ENCODE measurements at places on chromosomes 5 and 9. TPM values are rescaled to one million over a fixed set of nuclear protein-coding genes. Genes with fewer than 3 reads are reported as not detected.

DNA sequence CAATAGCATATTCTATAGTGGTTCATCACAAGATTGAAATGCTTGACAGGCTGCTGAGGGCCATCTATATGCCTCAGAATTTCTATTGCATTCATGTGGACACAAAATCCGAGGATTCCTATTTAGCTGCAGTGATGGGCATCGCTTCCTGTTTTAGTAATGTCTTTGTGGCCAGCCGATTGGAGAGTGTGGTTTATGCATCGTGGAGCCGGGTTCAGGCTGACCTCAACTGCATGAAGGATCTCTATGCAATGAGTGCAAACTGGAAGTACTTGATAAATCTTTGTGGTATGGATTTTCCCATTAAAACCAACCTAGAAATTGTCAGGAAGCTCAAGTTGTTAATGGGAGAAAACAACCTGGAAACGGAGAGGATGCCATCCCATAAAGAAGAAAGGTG, 43.8 kb downstream of the GCNT1 start:
- no peak for DNase-seq

GRCh38 chr9:120387257-120388002, 192.5 kb downstream of the CDK5RAP2 start:
- no peak for DNase-seq

DNA sequence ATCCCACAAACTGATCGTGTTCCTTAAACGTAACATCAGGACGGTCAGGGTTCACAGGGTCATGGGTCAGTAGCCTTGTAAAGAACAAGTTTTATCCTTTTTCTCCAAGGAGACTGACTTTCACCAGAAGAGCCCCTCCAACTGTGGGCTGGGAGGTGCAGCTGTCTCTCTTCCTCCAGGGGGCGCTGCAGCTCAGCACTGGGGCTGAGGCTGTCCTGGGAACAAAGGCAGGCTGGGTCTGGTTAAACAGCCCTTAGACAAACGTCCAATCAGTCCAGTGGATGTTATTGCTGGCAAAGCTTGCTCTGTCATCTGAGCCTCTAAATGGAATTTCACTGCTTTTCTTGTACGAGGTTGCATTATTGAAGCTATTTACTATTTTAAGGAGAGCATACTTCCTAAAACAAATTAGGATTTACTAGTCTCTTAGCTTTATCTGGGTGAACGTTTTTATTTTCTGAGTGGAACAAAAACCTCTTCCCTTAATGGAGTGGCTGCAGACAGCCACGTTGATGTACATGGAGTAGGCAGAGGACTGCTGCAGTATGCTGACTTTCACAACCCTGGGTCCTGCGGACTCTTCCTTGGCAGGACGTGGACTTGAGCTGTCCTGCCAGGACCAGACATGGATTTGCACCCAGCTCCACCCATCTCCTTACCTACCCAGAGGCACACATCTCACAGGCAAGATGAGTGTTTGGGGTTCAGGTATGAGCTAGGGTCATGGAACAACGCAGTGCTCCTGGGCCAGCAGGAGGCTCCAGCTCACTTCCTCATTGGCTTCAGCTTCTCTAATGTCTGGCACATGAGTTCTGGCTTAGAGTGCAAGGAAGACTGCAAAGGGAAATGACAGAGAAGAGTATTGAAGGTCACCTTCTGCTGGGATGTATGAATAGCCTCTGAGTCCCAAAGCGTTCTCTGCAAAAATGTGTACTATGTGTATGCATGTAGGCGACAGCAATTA, 7.8 kb downstream of the EXOSC2 start:
- peak; percentile 86 for DNase-seq

DNA sequence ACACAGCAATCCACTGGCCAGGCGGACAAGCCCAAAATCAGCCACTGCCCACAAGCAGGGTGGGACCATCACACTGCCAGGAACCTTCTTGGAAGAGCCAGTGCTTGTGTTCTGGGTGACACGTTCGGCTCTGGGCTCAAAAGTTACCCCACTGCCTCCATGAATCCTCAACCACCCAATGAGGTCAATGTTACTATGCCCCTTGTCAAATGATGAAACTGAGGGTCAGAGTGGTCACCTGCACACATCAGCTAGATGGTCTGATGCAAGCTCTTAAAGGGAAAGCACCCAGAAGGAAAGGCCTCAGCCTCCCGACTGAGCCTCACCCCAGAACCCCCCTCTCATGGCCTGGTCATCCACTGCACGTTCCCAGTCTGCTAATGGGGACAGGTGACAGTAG, 114.8 kb downstream of the VAV2 start:
- DNase-seq: no peak

- no peak for DNase-seq
These were observed 14.4 kb upstream of the SPINK4 start for GRCh38 chr9:33225319-33226147.

DNA sequence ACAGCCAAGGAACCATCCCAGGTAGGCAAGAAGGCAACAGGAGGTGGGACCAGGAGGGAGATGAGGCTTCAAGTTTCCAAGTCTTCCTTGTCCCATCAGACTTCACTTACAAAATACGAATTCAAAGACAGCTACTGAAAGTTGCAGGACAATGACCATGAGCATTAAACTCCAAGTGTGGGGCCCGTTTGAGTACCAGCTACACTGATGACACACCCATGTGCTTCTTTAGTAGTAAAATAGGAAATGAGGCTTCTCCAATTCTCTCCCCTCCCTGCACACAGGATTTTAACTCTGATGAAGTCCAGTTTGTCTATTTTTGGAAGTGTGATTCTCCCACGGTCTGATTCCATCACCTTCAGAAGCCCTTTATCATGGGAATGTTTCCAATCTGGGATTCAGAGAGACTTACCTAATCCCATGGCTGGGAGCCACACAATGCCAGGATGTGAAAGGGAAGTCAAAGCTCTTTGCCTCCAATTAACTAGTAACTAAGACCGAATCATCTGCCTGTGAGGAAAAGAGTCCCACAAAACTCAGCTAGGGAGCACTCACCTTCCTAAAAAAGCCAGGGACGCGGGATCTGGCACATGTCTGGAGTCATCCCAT, 222.8 kb upstream of the MSX2 start:
- no peak for DNase-seq

GRCh38 chr5:147287110-147287509, 52.3 kb downstream of the STK32A start:
- DNase-seq: no peak

DNA sequence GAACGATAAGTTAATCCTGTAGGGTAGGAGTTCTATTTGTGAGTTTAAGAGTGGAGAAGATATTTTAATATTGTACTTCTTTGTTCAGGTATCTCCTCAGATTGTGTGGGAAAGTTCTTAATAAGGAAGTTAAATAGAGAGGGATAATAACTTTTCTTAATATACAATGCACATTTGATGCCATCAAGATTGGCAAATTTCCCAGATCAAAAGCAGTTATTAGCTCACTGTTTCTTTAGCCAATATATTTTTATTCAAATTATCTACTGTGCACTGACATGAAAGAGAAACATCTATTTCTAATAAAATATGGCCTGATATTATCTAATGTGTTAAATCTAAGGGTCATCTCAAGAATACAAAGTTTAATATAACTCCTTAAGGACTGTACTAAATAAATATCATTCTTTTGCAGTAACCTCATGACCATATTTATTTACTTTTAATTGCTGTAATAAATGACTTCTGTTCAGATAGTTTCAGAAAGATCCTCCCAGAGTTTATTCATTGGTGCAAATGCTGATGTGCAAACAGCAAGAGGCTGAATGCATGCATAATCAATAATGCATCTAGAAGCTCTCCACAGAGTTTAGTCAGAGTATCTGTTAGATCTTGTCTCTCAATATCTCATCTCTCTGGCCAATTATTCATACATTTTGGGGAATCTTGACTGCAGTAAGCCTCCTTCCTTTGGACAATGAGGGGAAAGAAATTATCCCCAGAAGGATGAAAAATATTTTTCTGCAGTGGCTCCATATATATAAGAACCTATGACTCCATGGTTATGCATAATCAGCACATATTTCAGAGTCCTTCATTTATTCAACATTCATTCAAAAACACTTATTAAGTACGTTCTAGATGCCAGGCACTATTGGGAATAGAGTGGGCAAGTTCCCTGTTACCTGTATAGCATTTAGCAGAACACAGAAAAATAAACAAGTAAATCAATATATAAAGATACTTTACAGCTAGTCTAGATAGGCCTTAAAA, 85.3 kb downstream of the SPATA31D1 start:
- DNase-seq: no peak

DNA sequence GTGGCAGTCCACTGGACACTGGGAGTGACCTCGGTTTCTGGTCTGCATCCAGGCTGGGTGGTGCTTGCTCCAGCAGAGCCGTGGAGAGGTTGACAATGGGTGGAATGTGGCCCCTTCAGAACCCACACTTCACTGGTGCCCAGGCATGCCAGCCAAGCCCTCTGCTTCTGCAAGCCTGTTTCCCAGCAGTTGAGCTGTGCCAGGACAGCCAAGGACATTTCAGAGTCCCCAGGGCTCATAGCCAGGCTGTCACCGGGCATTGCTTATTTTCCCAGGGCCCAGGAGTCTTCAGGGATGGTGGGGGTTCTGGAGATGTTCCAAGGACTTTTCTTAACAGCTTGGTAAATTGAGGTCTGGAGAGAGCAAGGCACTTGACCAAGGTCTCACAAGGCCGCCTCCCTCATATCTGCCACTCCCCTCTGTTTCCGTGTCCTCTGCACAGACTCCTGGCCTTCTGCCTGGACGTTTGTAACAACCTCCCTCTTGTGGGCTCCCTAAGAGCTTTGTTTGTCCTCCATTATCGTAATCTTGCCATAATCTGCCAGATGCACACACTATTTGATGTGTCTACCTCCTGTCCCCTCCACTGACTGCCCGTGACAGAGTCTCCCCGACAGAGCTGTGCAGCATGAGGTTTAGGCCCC, 3.8 kb upstream of the NDST1 start:
- DNase-seq: no peak

DNA sequence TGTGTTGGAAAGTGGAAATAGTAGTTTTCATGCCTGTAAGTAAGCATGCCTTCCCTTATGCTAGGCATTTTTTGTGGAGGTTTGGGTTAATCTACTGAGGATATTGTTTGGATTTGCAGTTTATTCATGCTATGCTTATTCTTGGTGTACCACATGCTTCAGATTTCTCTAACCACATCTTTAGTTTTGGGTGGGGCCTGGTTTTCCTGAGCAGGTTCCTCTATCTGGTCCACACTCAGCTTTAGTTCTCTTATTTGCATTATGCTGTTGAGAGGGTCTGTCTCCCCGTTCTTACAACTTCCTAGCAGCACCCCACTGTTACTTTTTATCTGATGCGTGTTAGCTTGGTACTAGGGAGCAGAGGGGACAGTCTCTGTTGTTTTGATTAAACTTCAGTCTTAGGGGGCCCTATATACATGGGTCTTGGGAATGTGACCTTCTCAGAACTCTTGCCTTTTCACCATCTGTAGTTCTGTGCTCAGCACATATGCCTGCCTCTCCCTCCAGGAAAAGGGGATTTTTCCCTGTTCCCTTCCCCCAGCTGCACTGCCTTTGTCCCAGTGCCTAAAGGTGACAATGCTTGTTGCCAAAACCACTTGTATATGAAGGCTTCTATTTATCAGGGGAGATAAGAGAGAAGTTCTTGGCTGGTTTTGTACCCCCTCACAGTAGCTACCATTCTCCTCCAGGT, 10.0 kb upstream of the CAMK4 start:
- no peak for DNase-seq

- DNase-seq: no peak
These were observed 42.7 kb upstream of the RETREG1 start for GRCh38 chr5:16659536-16659935.

DNA sequence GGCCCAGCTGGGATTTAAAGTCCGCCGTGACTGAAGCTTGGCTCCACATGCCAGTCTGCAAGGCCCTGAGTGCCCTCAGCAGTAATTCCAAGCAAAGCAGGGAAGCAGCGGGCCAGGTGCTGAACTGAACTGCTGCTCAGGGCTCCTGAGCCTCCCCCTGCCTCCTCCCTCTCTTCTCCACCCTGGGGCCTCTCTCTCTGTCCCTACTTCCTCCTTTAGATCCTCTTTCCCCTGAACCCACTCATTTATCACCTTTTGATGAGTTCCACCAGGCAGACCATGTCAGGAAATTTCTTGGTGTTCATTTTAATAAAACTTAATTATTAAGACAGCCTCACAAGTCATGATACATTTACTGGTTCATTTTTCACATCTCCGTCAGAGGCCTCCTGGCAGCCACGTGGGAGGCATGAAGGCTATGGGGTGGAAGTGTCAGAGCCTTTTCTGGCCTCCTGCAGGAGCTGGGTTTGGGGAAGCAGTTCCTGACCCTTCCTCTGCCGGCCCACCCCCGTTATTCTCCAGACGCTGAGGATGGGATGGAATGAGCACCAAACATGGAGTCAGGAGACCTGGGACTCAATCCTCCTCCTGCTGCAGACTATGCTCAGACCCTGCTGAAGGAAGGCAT, 32.2 kb upstream of the KCNIP1 start:
- DNase-seq: no peak

- no peak for DNase-seq
These were observed 64.3 kb downstream of the RAPGEF1 start for GRCh38 chr9:131675437-131676022.

GRCh38 chr5:17182494-17182893, 34.9 kb upstream of the BASP1 start:
- DNase-seq: no peak

- no peak for DNase-seq
These were observed 337.8 kb upstream of the PAPPA start for GRCh38 chr9:115815786-115816185.

Gene SKIC3
- total RNA-seq: 58.4 TPM

Gene PDE4D
- total RNA-seq: 36.7 TPM

Gene SMIM23
- total RNA-seq: not detected

Gene PCDHGA5
- total RNA-seq: 5.7 TPM

Gene CDO1
- total RNA-seq: 12.2 TPM

Gene SV2C
- 0.22 TPM for total RNA-seq

Gene PPP3R2
- total RNA-seq: not detected

Measured in Right ventricle myocardium inferior (tissue), 1 donor.